ENCODE measurements at places on chromosomes 12 and 14. TPM values are rescaled to one million over a fixed set of nuclear protein-coding genes. Genes with fewer than 3 reads are reported as not detected.

DNA sequence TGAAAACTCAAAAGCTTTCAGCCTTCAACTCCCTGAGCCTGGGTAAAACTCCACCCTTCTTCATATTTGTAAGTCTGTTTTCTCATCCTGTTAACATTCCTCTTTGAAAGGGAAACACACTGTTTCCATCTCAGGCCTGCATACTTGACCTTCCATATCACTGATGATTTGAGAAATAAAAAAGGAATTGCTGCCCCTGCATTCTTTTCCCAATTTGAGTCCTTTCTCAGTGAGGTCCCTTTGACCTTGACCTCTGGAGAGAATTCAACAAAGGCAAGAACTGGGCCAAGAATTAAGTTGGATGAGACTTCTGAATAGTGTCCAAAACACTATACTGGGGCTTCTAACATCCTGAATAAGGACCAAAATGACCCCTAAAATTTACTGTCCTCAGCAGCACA, 108.0 kb downstream of the AEBP2 start:
- H3K4me3 ChIP-seq: no peak overlapping the region
- H3K4me1 ChIP-seq: peaks cover 6% of the 10 kb centered on the region
- DNase-seq: no peak
- no peaks in the 10 kb centered on the region for H3K36me3 ChIP-seq

The BBOF1 gene
- 0.23 TPM for total RNA-seq

The ATL1 gene
- 1.3 TPM for total RNA-seq

GRCh38 chr12:79916826-79917225, 18.1 kb downstream of the PPP1R12A start:
- H3K4me1 ChIP-seq: peaks cover 31% of the 10 kb centered on the region
- H3K27ac ChIP-seq: no peak overlapping the region
- no peak for DNase-seq
- H3K4me3 ChIP-seq: no peak overlapping the region
- H3K36me3 ChIP-seq: no peaks in the 10 kb centered on the region

- peaks cover 6% of the 10 kb centered on the region for H3K4me1 ChIP-seq
- H3K4me3 ChIP-seq: no peak overlapping the region
- no peak overlapping the region for H3K27ac ChIP-seq
- DNase-seq: no peak
These were observed 64.0 kb downstream of the FRMD6 start for GRCh38 chr14:51715742-51716141.

GRCh38 chr12:124484526-124484953, 82.9 kb downstream of the NCOR2 start:
- H3K4me1 ChIP-seq: peaks cover 15% of the 10 kb centered on the region
- no peak overlapping the region for H3K27ac ChIP-seq
- H3K4me3 ChIP-seq: no peak overlapping the region
- no peaks in the 10 kb centered on the region for H3K27me3 ChIP-seq
- no peak for DNase-seq
- peaks cover 24% of the 10 kb centered on the region for H3K36me3 ChIP-seq

DNA sequence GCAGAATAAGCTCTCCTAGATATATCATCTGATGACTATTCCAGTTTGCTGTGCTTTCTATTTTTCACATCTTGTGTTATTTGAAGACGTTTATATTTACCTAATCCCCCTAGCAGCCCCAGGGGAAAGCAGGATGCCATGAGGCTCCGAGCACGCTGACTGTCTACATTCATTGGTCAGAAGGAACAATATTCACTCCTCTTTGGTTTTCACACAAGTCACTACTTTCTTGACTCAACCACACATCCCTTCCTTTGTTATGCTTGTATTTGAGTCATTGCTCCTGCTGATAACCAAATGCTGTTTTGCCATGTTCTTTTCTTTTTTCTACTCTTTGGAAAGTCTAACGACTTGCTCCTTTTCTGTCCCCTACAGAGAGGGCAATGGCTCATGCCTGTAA, 86.5 kb upstream of the SLC38A2 start:
- peak overlapping the region; percentile 47 for H3K4me3 ChIP-seq
- H3K27ac ChIP-seq: peak overlapping the region; percentile 96
- no peaks in the 10 kb centered on the region for H3K27me3 ChIP-seq
- no peak for DNase-seq

GRCh38 chr12:89949457-89950195, 241.0 kb upstream of the ATP2B1 start:
- peaks cover 14% of the 10 kb centered on the region for H3K4me1 ChIP-seq
- H3K27ac ChIP-seq: no peak overlapping the region
- H3K36me3 ChIP-seq: no peaks in the 10 kb centered on the region
- H3K27me3 ChIP-seq: peaks cover 2% of the 10 kb centered on the region

DNA sequence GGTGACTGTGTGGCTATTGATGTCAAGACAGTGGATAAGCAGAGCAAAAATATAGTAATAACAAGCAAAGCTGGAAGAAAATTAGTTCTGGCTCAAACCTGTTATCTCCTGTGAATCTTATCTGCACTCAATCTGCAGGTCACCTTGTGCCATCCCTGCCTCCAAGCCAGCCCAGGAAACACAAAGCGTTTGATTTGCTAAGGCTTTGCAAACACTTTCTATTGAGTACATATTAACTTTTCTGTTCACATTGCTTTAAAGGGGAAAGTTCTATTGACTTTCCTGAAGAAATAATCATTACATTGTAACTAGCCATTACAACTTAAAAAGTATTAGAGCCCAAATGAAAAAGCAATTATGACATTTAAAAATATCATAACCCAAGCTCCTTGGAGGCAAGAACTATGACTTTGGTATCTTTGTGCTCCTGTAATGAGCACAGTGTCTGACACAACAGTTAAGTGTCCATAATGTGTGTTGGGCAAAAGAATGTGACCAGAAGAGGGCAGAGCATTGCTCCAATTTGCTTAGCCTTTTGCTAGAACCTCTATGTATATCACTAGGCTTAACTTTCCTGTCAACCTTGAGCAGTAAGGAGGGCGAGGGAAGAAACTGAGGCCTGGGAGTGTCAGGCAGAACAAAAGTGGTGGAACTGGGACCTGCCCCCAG, 24.7 kb downstream of the SERPINA3 start:
- no peaks in the 10 kb centered on the region for H3K4me1 ChIP-seq
- H3K4me3 ChIP-seq: no peak overlapping the region
- no peak overlapping the region for H3K27ac ChIP-seq
- no peaks in the 10 kb centered on the region for H3K36me3 ChIP-seq
- H3K27me3 ChIP-seq: no peaks in the 10 kb centered on the region
- no peak for DNase-seq

GRCh38 chr12:6336079-6336888, 5.6 kb downstream of the TNFRSF1A start:
- H3K4me1 ChIP-seq: peaks cover 32% of the 10 kb centered on the region
- peak; percentile 42 for DNase-seq
- peaks cover 40% of the 10 kb centered on the region for H3K36me3 ChIP-seq
- H3K27ac ChIP-seq: no peak overlapping the region
- H3K27me3 ChIP-seq: no peaks in the 10 kb centered on the region
- H3K4me3 ChIP-seq: no peak overlapping the region

The WASHC3 gene
- total RNA-seq: 34.0 TPM

The ADSS1 gene
- 1.1 TPM for total RNA-seq

- H3K4me1 ChIP-seq: peaks cover 21% of the 10 kb centered on the region
- no peaks in the 10 kb centered on the region for H3K27me3 ChIP-seq
- H3K27ac ChIP-seq: no peak overlapping the region
- H3K4me3 ChIP-seq: no peak overlapping the region
- DNase-seq: no peak
These were observed 11.7 kb downstream of the PROX2 start for GRCh38 chr14:74864198-74864597.

- DNase-seq: no peak
- no peak overlapping the region for H3K4me3 ChIP-seq
- H3K27ac ChIP-seq: no peak overlapping the region
- H3K36me3 ChIP-seq: no peaks in the 10 kb centered on the region
These were observed 100.7 kb upstream of the EIF5 start for GRCh38 chr14:103233328-103233727.

DNA sequence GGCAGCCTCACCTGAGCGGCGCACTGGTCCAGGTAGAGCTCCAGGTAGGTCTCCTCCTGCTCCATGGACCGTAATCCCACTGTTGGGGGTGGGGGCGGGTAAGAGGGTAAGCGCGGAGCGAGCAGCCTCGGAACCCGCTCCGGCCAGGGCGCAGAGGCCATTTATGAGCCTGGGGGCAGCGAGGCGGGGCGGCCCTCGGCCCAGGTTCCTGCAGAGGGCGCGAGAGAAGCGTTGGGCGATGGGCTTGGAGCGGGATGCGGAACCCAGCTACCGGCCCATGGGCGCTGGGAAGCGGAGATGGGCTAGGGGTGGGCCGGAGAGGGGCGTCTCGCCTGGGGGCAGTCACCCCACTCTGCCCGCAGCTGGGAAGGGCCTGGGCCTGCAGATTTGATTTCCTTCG, at the start of gene TBPL2:
TSS of gene TBPL2 (minus strand) at position 232 of the 400 bp plus-strand sequence. CDS start at position 65, 167 bp downstream.
- H3K27ac ChIP-seq: no peak within 1 kb of the TSS
- H3K27me3 ChIP-seq: peaks cover 7% of the 10 kb centered on the region
- no peaks in the 10 kb centered on the region for H3K4me1 ChIP-seq
- no peak within 1 kb of the TSS for H3K4me3 ChIP-seq

DNA sequence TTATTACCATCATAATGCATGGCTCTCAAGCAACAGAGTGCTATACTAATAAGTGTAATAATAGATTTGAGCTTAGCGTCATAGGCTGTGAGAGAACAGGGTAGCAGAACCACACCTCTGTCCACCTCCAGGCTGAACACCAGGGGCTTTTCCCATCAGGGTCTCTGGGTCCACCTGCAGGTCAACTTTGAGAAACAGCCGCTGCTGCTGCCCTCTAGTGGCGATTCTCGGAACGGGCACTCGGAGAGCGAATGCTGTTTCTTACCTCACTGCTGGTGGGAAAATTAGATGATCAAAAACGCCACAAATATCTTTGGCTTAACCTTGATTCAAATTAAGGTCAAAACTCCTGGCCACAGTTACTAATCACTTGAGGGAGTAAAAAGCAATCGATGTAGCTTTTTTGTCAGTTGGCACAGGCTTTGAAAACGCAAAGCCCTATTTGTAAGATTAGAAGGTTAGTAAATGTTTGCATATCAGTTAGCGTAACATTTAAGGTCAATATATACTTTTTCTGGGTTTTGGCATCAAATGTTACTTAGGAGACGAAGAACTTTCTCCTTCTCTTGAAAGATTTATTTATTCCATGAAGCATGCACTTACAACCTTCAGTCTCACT, 127.9 kb upstream of the TMEM132D start:
- H3K4me3 ChIP-seq: no peak overlapping the region
- H3K36me3 ChIP-seq: no peaks in the 10 kb centered on the region
- H3K27ac ChIP-seq: no peak overlapping the region
- no peaks in the 10 kb centered on the region for H3K27me3 ChIP-seq
- no peaks in the 10 kb centered on the region for H3K4me1 ChIP-seq

GRCh38 chr14:81220580-81220829, 254 bp downstream of the GTF2A1 start:
- peak overlapping the region; percentile 95 for H3K27ac ChIP-seq
- H3K36me3 ChIP-seq: peaks cover 22% of the 10 kb centered on the region
- H3K27me3 ChIP-seq: peaks cover 2% of the 10 kb centered on the region

GRCh38 chr14:101562659-101563351, 1.5 kb downstream of the DIO3 start:
- DNase-seq: no peak
- H3K27ac ChIP-seq: no peak overlapping the region
- H3K27me3 ChIP-seq: peaks cover 69% of the 10 kb centered on the region
- no peak overlapping the region for H3K4me3 ChIP-seq
- H3K36me3 ChIP-seq: peaks cover 9% of the 10 kb centered on the region

- peak overlapping the region; percentile 92 for H3K4me3 ChIP-seq
- no peaks in the 10 kb centered on the region for H3K27me3 ChIP-seq
- peaks cover 35% of the 10 kb centered on the region for H3K4me1 ChIP-seq
- no peak for DNase-seq
- peak overlapping the region; percentile 91 for H3K27ac ChIP-seq
These were observed 13.2 kb downstream of the TAOK3 start for GRCh38 chr12:118359541-118359915.

The ACSS3 gene
- not detected for total RNA-seq

DNA sequence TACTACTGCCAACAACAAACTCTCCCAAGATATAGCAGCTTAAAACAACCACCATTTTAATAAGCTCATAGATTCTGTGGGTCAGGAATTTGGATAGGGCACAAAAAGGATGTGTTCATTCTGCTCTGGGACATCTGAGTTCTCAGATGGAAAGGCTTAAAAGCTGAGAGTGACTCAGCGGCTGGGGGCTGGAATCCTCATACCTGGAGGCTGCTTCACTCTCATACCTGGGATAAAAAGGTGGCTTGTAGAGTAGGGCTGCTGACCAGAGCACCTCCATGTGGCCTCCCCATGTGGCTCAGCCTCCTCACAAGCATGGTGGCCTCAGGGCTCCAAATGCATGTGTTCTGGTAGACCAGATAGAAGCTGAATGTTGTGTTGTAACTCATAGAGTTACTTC, 20.2 kb upstream of the PELI2 start:
- peaks cover 15% of the 10 kb centered on the region for H3K27me3 ChIP-seq
- H3K4me1 ChIP-seq: no peaks in the 10 kb centered on the region
- no peak overlapping the region for H3K4me3 ChIP-seq
- no peaks in the 10 kb centered on the region for H3K36me3 ChIP-seq

DNA sequence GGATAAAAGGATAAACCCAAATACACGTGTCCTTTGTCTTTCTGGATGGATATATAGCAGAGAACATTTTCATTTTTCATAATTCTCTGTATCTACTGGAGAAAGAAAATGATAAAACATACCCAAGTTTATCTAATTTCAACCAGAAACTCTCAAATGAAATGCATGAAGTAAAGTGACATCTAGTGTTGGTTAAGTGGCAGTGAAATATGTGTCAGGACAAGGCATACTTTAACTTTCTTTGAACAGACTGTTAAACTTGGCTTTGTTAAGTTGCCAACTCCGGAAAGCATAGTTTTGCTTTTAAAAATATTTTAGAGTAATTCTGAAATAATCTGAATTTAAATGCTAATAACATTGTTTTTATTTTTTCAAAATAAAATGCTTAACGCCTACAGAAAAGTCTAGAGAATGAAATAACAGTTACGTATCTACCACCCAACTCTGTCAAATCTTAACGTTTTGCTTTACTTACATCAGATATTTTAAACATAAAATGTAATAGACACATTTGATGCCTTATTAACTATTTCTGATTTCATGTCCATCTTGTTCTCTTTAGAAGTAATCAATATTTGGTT, 25.2 kb upstream of the NTN4 start:
- H3K4me1 ChIP-seq: no peaks in the 10 kb centered on the region
- peaks cover 21% of the 10 kb centered on the region for H3K27me3 ChIP-seq
- H3K4me3 ChIP-seq: no peak overlapping the region
- DNase-seq: no peak
- no peak overlapping the region for H3K27ac ChIP-seq
- H3K36me3 ChIP-seq: no peaks in the 10 kb centered on the region

GRCh38 chr14:75533791-75534555, 11.7 kb downstream of the BATF start:
- no peak for DNase-seq
- peak overlapping the region; percentile 10 for H3K27ac ChIP-seq
- peaks cover 74% of the 10 kb centered on the region for H3K36me3 ChIP-seq
- H3K4me3 ChIP-seq: no peak overlapping the region
- peaks cover 52% of the 10 kb centered on the region for H3K4me1 ChIP-seq
- no peaks in the 10 kb centered on the region for H3K27me3 ChIP-seq

The IFI27L2 gene
- 47.4 TPM for total RNA-seq

DNA sequence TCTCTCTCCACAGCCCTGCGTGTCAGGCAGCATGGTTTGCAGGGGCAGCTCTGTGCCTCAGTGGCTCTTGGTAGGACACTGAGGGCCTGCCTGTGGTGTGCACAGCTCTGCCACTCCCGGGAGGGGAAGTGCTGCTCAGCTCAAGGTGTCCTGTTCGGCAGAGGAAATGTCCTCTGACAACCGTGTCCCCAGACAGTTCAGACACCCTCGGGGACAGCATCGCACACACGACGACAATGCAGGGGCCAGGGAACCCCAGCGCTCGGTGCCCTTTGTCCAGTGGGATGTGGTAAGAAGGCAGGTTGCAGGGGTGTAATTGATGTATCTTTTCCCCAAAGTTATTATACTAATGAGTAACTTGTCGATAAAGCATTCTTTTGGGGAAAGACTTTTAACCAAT, 14.2 kb downstream of the ANKLE2 start:
- H3K36me3 ChIP-seq: peaks cover 88% of the 10 kb centered on the region
- no peaks in the 10 kb centered on the region for H3K27me3 ChIP-seq
- H3K27ac ChIP-seq: no peak overlapping the region
- H3K4me3 ChIP-seq: no peak overlapping the region

The NOS1 gene
- total RNA-seq: not detected
